ENCODE measurements at places on chromosomes 6 and 20. TPM values are rescaled to one million over a fixed set of nuclear protein-coding genes. Genes with fewer than 3 reads are reported as not detected.

BPIFB1 gene
- total RNA-seq = not detected

UFL1 gene
- total RNA-seq = 38.5 TPM

CD83 gene
- 5.8 TPM for total RNA-seq

SESN1 gene
- total RNA-seq = 47.3 TPM

ZNF311 gene
- total RNA-seq = 0.64 TPM

SLC17A1 gene
- total RNA-seq = 0.19 TPM

HLA-DRB5 gene
- 1.9 TPM for total RNA-seq

GRCh38 chr20:58941471-58941870 is 39.6 kb upstream of the NELFCD start:
- no peaks in the 10 kb centered on the region for H3K36me3 ChIP-seq
- H3K4me1 ChIP-seq = no peaks in the 10 kb centered on the region
- peaks cover 6% of the 10 kb centered on the region for H3K27me3 ChIP-seq

- no peak overlapping the region for H3K27ac ChIP-seq
- no peaks in the 10 kb centered on the region for H3K36me3 ChIP-seq
- no peaks in the 10 kb centered on the region for H3K4me1 ChIP-seq
- no peak for DNase-seq
- no peaks in the 10 kb centered on the region for H3K27me3 ChIP-seq
- H3K4me3 ChIP-seq = no peak overlapping the region
These were observed 19.1 kb upstream of the MYLIP start for GRCh38 chr6:16109659-16110305.

GRCh38 chr6:159989492-159990480 is 20.9 kb downstream of the IGF2R start:
- DNase-seq = no peak
- no peaks in the 10 kb centered on the region for H3K27me3 ChIP-seq
- no peaks in the 10 kb centered on the region for H3K36me3 ChIP-seq
- peaks cover 60% of the 10 kb centered on the region for H3K4me1 ChIP-seq
- H3K4me3 ChIP-seq = no peak overlapping the region

DNA sequence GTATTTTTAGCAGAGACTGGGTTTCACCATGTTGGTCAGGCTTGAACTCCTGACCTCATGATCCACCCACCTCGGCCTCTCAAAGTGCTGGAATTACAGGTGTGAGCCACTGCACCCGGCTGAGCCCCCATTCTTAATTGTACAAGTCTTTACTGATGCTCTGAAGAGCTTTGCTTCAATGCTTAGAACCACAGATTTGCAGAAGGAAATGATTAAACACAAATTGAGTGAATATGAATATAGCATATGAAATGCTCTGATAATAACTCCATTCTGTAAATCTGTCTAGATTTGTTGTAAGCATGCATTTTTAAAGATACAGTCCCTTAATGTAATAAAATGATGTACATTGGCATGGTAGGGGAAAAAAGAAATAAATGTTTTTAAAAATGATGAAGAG is 4.3 kb upstream of the MCM3 start:
- H3K27ac ChIP-seq = no peak overlapping the region
- DNase-seq = no peak
- peaks cover 31% of the 10 kb centered on the region for H3K4me1 ChIP-seq
- no peak overlapping the region for H3K4me3 ChIP-seq

- H3K27me3 ChIP-seq = no peaks in the 10 kb centered on the region
- no peak overlapping the region for H3K27ac ChIP-seq
- H3K4me3 ChIP-seq = no peak overlapping the region
- no peaks in the 10 kb centered on the region for H3K4me1 ChIP-seq
- DNase-seq = no peak
These were observed 333.0 kb downstream of the RFPL4B start for GRCh38 chr6:112680091-112680490.

- no peak overlapping the region for H3K4me3 ChIP-seq
- no peak overlapping the region for H3K27ac ChIP-seq
- H3K4me1 ChIP-seq = peaks cover 44% of the 10 kb centered on the region
- DNase-seq = no peak
- H3K36me3 ChIP-seq = no peaks in the 10 kb centered on the region
- H3K27me3 ChIP-seq = no peaks in the 10 kb centered on the region
These were observed 8.5 kb downstream of the ISM1 start for GRCh38 chr20:13229538-13229937.

GRCh38 chr6:107822176-107823046 is 1.7 kb downstream of the SCML4 start:
- H3K27me3 ChIP-seq = no peaks in the 10 kb centered on the region
- DNase-seq = peak; percentile 77
- peaks cover 55% of the 10 kb centered on the region for H3K4me1 ChIP-seq
- peak overlapping the region; percentile 97 for H3K27ac ChIP-seq
- H3K4me3 ChIP-seq = peak overlapping the region; percentile 54
- no peaks in the 10 kb centered on the region for H3K36me3 ChIP-seq

DNA sequence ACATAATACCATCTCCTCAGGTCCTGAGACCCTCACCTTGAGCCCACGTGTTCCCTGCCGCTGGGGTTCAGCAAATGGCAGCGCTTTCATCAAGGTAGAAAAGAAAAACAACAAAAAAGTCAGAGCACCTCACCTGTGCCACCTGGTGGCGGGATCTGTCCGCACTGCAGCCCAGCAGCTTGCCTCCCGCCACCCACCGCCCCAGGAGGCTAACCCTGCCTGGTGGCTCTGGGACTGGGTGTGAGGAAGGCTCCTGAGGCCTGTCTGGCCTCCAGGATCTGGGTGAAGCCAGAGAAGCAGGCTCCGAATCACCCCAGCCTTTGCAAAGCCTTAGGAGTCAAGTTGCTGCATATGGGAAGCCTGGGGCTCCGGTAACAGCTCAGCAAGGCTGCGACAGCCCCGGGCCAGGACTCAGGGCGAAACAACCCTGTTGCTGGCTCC is 270.8 kb downstream of the BMP7 start:
- H3K4me3 ChIP-seq = no peak overlapping the region
- H3K27me3 ChIP-seq = no peaks in the 10 kb centered on the region
- DNase-seq = no peak
- no peaks in the 10 kb centered on the region for H3K4me1 ChIP-seq
- H3K27ac ChIP-seq = no peak overlapping the region

- peak overlapping the region; percentile 85 for H3K4me3 ChIP-seq
- H3K27me3 ChIP-seq = no peaks in the 10 kb centered on the region
- H3K27ac ChIP-seq = peak overlapping the region; percentile 78
- no peak for DNase-seq
These were observed 715 bp downstream of the PSMF1 start for GRCh38 chr20:1119128-1119505.

- H3K36me3 ChIP-seq = no peaks in the 10 kb centered on the region
- H3K4me3 ChIP-seq = no peak overlapping the region
- H3K27ac ChIP-seq = no peak overlapping the region
- peaks cover 13% of the 10 kb centered on the region for H3K4me1 ChIP-seq
- H3K27me3 ChIP-seq = no peaks in the 10 kb centered on the region
- DNase-seq = no peak
These were observed 62.0 kb upstream of the SMIM29 start for GRCh38 chr6:34310817-34311216.

GRCh38 chr20:51318058-51318949 is 224.2 kb downstream of the NFATC2 start:
- no peak overlapping the region for H3K4me3 ChIP-seq
- H3K4me1 ChIP-seq = no peaks in the 10 kb centered on the region
- H3K27ac ChIP-seq = no peak overlapping the region
- no peaks in the 10 kb centered on the region for H3K36me3 ChIP-seq

DNA sequence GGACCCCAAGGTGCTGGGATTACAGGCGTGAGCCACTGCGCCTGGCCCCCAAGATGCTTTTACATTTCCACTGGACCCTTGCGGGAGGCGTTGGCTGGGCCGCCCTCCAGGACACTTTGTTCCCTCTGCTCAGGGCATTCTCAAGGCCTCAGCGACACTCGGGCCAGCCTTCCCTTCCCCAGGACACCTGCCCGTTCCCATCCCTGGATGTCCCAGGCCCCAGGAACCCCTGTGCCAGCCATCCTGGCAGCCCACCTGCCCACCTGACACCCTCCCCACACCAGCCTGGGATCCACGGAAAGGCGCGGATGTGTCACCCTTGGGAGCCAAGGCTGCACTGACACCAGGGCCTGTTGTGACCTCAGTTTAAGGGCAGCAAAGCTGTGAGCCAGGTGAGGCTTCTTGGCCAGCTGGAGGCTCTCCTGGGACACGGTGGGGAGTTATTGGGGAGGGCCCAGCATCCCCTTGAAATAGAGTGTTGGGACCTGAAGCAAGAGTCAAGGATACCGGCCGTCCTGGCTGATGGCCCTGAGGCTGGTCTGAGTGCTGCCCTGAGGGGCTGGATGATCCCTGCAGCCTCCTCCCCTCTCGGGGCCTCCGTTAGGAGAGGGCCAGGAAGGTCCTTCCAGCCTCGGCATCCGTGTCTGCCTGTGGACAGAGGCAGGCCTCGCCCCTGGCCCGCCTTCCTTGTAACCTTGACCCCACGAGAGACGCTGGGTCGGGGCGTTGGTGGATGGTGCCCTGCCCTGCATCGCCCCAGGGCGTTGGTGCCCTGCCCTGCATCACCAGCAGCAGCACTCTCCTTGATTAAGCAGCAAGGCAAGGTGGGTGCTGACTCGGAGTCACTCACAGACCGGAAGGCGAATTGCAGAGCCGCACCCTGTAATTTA is 84.2 kb upstream of the BHLHE23 start:
- H3K4me1 ChIP-seq = no peaks in the 10 kb centered on the region
- H3K4me3 ChIP-seq = no peak overlapping the region
- no peak overlapping the region for H3K27ac ChIP-seq
- H3K27me3 ChIP-seq = no peaks in the 10 kb centered on the region
- no peak for DNase-seq

DNA sequence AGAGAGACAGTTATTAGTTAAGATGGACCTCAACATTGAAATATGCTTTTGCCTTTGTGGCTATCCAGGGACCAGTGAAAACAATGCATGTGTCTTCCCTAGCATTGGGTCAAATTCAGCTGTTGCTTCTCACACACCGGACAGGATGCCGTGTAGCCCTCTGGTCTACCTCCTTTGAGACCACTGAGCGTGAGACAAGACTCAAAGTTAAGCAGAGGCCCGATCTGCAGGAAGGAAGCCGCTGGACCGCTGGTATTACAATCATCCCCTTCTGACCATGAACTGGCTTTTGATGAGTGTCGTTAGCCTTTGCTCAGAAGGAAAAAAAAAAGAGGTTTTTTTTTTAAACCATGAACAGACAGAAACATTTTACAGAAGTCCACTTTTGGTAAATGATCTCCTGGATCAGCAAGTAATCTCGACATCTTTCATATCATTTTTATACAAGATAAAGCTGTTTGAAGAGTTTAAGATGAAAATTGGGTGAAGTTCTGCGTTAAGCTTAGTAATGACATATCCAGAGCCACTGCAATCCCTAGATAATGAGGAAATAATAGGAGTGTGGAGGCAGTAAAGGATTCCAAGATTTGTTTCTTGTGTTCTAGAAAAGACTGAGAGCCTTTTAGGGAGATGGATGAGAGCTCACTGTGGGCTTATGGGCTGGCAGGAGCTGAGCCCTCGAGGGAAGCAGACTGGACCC is 622.8 kb downstream of the QKI start:
- no peaks in the 10 kb centered on the region for H3K4me1 ChIP-seq
- no peaks in the 10 kb centered on the region for H3K36me3 ChIP-seq
- no peaks in the 10 kb centered on the region for H3K27me3 ChIP-seq
- H3K27ac ChIP-seq = no peak overlapping the region
- no peak for DNase-seq

DNA sequence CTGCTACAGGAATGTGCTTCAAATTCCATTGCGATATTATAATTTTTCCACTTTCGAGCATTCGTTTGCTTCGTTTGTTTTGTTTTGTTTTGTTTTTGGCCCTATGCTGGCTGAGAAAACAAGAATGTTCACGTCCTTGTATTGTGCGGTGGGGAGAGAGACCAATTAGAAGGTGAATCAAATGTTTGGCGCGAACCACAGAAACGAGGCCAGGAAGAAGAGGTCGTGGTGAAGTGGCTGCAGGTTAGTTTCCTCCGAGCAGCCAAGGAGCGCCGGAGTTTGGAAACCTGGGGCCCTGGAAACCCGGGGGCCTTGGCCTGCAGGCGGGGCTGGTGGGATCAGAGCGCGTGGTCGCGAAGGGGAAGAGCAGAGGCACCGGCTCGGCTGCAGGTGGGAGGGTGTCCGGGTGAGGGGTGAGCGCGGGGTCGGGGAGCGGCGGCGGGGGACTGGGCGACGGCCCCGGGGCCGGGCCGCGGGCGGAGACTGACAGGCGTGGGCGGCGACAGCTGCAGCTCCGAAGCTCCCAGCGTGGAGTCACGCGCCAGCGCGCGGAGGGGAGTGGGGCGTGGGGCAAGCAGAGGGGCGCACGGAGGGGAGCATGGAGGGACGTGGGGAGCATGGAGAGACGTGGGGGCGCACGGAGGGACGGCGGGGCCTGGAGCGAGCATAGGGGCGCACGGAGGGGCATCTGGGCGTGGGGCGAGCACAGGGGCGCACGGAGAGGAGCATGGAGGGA is 141.5 kb upstream of the PDE10A start:
- no peak overlapping the region for H3K27ac ChIP-seq
- no peak for DNase-seq
- H3K36me3 ChIP-seq = no peaks in the 10 kb centered on the region
- no peaks in the 10 kb centered on the region for H3K27me3 ChIP-seq

GRCh38 chr20:10557685-10558084 is 116.1 kb downstream of the JAG1 start:
- peaks cover 5% of the 10 kb centered on the region for H3K4me1 ChIP-seq
- no peaks in the 10 kb centered on the region for H3K27me3 ChIP-seq
- no peak overlapping the region for H3K4me3 ChIP-seq

DNA sequence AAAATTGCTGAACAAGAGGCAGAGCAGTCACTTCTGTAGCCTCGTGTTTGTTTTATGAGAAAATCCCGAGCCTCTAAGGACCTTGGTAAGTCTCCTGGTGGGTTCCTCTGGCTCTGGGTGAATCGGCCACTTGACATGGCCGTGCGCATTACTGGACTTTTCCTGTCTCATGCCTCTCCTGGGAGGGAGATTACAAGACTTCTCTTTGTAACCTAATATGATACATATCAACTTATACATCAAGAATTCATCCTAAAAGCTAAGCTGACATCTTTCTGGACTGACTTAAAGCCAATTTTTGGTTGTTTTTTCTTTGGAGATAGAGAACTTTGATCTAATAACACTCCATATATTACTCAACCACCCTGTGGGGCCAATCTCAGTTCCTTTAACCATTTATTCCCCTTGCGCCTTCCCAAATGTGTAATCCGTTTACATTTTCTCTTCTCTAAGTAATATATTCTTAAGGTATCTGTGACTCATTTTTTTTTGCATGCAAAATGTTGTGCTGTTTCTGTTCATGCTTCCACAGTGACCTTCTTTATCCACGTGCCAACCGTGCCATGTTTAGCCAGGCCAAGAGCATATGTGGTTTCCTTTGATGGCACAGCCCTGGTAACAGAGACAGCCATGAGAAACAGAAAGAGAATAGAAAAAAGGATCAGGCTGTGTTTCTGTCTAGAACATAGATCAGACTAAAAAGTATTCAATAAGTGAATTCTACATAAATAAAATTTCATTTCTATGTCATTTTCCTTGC is 47.5 kb upstream of the JAG1 start:
- no peaks in the 10 kb centered on the region for H3K27me3 ChIP-seq
- no peaks in the 10 kb centered on the region for H3K4me1 ChIP-seq
- H3K27ac ChIP-seq = no peak overlapping the region
- no peaks in the 10 kb centered on the region for H3K36me3 ChIP-seq
- no peak overlapping the region for H3K4me3 ChIP-seq
- DNase-seq = no peak

- H3K27ac ChIP-seq = no peak overlapping the region
- H3K27me3 ChIP-seq = no peaks in the 10 kb centered on the region
- H3K4me3 ChIP-seq = no peak overlapping the region
- no peaks in the 10 kb centered on the region for H3K36me3 ChIP-seq
- no peaks in the 10 kb centered on the region for H3K4me1 ChIP-seq
- DNase-seq = no peak
These were observed 61.2 kb downstream of the SOD2 start for GRCh38 chr6:159631886-159632285.

- no peaks in the 10 kb centered on the region for H3K36me3 ChIP-seq
- H3K27me3 ChIP-seq = no peaks in the 10 kb centered on the region
- no peak overlapping the region for H3K4me3 ChIP-seq
- DNase-seq = no peak
- H3K27ac ChIP-seq = no peak overlapping the region
These were observed 746.8 kb downstream of the HDGFL1 start for GRCh38 chr6:23316131-23316530.
